ENCODE measurements at places on chromosomes 12 and 14. TPM values are rescaled to one million over a fixed set of nuclear protein-coding genes. Genes with fewer than 3 reads are reported as not detected.

Gene MYG1
- total RNA-seq, result 40.3 TPM

Gene KRT72
- total RNA-seq, result not detected

Gene PPP2R5C
- total RNA-seq, result 58.2 TPM

Gene POTEG
- not detected for total RNA-seq

Gene FOXG1
- not detected for total RNA-seq

Gene P2RX7
- 0.65 TPM for total RNA-seq

Gene SIX6
- not detected for total RNA-seq

Gene RDH16
- total RNA-seq, result not detected

Gene SERPINA1
- not detected for total RNA-seq

Gene TMEM179
- total RNA-seq, result not detected

Gene SELPLG
- not detected for total RNA-seq

Gene MLF2
- total RNA-seq, result 89.3 TPM
